ENCODE measurements at places on chromosomes 2 and 18.

DNA sequence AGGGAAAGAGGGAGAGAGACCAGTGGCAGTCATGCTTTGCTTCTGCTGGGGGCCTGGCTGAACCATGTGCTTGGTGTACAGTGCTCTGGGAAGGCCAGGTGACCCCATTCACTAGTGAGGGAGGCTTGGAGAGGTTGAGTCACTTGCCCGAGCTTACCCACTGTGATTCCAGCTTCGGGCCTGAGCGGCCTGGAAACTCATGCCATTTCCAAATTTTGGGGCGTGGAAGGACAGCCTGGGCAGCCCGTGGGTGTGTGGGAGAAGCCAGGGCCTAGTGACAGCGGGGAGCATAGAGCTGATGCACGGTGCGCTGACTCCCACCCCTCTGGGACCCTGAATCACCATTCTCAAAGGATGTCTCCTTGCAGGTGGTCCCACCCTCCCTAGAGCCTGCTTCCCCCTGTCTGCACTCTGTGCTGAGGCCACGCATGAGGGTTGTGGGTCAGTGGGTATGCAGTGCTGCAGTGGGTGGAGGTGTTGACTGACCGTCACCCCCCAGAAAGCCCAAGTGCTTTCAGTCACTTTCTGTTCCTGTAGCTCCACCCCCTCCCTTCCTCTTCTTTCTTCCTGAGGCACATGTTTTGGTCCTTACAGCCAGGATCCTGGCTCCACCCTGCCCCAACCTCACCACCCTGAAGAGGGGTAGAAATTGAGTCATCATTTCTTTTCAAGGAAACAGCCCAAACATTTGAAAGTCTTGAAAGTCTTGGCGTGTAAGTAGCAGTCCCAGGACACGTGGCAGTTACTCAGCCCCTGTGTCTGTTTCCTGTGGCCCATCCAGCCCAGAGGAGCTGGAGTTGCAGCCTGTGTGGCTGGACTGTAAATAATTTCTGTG, 69.3 kb upstream of the MCFD2 start:
- DNase-seq = no peak

DNA sequence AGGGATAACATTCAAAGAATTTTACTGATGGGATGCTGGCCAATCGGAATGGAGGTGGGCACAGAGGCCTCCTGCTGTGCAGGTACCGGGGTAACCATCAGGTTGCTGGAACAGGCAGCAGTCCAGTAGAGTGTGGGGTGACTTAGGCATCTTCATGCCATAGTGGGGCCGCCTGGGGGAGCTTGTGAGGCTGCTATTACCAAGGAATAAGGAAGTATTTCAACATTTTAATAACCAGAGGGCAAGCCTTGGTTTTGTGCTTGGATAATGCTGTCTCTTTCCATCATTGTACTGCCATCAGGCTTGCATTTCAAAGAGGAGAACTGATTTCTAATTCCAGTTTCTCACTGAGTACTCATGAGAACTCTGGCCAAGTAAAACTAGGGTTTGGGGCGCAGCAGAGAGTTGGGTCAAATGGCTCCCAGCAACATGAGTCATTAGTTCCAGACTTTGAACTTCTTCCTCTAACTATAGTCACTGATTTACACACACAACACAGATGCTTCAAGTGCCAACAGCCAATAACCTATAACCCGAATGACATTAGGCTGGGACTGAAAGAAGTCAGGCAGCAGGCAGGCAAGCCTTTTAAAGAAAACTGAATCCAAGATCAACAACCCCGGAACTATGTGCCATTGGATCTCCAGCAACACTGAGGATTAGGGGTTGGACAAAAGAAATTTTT, 56.1 kb upstream of the FHL2 start:
- DNase-seq = peak; percentile 33

DNA sequence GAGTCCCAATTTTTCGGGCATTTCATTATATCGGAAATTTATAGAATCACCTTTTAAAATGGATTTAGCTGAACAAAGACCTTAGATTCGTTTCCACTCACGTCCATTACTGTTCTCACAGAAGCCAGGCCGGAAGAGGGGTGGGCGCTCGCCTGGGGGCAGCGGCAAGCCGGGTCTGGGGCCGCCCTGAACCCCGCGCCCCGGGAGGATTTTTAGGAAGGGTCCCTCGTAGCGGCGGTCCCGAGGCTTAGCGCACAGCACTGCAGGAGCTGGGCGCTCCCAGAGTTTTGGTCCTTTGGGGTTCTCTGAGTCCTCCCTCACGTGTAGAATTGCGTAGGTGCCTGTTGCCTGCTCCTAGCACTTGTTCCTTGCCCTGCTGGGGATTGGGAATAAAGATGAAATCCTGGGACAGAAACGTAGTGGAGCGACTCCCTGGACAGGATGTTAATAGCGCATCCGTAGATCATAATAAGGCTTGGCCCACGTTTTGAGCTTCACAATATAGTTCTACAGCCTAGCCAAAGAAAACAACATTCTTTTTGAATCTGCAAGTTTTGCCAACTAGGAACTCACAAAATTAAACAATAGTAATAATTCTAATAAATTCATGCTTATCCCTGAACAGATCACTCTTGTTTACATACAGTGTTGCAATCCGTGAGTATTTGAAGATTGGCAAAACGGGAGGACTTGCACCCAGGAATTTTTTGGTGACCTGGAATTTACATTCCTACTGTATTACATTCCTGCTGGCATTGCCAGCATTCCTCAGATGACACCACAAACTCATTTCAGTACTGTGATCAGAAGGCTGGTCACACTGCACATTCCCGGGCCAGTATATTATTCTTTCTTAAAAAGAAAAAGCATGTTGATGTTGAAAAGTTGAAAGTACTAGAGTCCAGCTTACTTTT, 875 bp downstream of the C18orf63 start:
- no peak for DNase-seq

DNA sequence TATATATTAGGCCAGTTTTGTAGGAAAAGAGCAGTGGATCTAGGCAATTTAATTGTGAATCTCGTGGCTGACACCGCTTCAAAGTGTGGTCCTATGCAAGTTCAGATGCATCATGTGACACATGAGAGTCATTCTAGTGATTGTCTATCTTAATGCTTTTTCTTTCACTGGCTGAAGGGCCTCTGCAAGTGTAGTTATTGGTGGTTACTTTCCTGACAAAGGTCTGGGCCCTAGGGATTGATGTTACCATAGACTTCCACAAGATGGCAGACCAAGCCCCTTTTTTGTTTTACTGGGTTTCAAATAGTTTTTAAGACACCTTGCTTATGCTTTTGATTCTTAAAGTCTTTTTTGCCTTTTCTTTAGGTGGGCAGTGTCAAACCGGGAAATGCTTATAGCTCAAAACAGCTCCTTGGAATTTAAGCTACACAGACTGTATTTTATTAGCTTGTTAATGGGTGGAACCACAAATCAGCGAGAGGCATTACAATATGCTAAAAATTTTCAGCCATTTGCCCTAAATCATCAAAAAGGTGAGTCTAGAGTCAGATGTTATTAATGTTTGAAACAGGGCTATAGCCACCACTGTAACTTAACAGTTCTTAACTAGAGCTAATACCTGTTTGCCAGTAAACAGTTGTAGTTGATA, 25.9 kb downstream of the CD8A start:
- peak; percentile 15 for DNase-seq

DNA sequence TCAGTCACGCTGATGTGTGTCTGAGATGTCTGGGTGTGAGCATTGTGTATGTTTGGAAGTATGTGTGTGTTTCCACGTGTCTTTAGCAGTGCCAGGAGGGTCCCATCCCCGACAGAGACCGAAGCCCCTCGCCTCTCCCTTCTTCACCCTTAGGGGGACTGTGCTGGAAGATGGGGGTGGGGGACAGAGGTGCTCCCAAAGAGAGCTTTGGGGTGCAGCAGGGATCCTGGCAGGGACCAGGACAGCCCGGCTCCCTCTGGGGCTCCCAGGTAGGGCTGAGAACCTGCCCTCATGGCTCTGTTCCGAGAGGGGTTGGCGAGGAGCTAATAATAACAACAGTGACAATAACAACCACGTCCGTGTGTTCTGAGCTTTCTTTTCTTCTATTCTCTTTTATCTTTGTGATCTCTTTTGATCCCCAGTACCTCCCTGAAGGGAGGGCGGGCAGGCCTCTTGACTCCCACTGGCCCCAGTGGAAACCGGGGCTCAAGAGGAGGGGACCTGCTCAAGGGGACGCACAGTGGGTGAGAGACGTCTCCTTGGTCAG, 57.6 kb downstream of the SMAD7 start:
- DNase-seq = no peak

GRCh38 chr18:55853268-55853667, 265.3 kb upstream of the TCF4 start:
- DNase-seq = no peak

DNA sequence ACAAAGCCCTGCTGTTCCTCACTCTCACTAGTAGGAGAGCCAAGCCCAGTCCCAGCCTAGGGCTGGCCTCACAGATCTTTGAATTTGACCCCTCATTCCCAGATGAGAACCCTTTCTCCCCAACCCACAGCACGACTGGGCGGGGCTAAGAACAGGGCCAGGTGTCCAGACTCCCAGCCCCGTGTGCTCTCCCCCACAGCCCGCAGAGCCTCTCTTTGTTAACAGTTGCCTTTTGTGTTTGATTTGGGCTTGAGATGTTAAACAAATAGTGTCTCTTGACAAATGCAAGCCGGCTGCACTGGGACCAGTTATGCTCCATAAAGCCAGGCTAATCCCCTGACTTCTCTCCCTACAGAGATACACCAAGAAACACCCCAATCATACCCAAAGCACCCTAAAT, 4.7 kb upstream of the KCNK3 start:
- no peak for DNase-seq

- no peak for DNase-seq
These were observed 361.8 kb downstream of the RND3 start for GRCh38 chr2:150125708-150126107.

- no peak for DNase-seq
These were observed 21.6 kb downstream of the AQP12A start for GRCh38 chr2:240713071-240713927.

GRCh38 chr2:96145036-96145847, at the start of gene DUSP2:
Gene DUSP2, minus strand, starts transcription at chr2:96145440. Its CDS starts 86 bp downstream, at chr2:96145354.
- peak; percentile 92 for DNase-seq

- DNase-seq = peak; percentile 29
These were observed 130.4 kb upstream of the NDUFV2 start for GRCh38 chr18:8972116-8972515.

GRCh38 chr2:37766106-37766505, 94.7 kb upstream of the CDC42EP3 start:
- no peak for DNase-seq

DNA sequence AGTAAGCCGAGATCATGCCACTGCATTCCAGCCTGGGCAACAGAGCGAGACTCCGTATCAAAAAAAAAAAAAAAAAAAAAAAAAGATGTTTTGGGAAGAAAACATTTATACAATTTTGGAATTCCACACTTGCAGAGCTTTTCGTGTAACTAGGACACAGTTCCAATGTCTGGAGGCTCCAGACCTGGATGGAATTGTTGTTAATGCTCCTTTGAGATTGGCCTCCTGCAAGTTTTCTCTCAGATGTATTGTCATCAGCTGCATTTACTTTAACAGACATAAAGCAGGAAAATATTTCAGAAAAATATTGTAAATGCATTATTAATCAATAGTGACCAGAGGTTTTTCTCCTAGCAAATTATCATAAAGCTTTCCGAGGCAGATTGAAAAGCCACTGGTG, 124.1 kb downstream of the RBM43 start:
- DNase-seq = no peak

DNA sequence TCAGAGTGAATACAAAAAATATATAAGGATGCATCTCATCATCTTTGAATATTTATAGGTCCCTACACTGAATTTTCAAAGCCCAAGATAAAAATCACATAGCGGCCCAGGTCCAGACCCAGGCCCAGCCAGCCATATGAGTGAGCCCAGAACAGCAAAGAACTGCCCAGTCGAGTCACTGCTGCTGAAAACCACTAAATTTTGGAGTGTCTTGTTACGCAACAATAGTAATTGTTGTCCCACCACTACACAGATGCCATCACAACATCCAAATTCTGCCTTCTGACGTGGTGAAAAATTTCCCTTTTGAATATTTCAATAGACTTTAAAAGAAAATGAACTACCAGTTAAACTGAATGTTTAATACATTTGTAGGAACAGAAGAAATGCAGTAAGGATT, 5.7 kb downstream of the C18orf32 start:
- DNase-seq = no peak

DNA sequence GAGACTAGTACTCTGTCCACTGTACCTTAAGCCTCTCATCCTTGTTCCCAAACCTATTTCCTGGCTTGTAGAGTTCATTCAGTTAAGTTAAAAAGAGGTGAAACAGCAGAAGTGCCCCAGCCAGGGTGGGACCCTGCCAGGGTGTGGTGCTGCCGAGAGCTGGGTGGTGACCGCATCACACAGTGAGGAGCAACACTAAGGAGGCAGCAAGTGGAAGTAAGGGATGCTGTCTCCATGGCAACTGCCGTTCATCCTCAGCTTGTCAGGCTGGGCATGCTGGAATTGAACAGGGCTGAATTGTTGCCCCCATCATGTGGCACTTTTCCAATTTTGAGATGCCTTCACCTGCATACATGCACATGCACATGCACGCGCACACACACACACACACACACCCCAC, 77.0 kb downstream of the VSNL1 start:
- DNase-seq = no peak

GRCh38 chr2:104420953-104421352, 433.0 kb upstream of the POU3F3 start:
- DNase-seq = no peak

GRCh38 chr18:30455741-30456140, 586.8 kb downstream of the DSC3 start:
- DNase-seq = no peak

- peak; percentile 11 for DNase-seq
These were observed 124.3 kb upstream of the CYP26B1 start for GRCh38 chr2:72271766-72272641.

DNA sequence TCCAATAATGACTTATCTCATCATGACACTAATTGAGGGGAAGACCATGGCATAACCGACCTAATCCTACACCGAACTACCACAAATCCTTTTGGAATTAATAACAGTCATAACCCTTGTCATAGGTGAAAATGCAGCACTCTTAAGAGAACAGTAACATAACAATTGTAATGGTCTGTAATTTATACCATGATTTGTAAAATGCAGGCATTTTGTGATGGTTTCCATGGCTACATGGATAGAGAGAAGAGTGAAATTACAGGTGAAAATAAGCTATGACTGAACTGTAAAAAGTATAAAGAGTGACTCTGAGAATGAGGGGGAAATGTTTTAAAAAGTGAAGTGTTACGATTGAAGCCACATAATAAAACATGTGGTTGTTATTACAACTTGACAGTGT, 494.1 kb upstream of the SLC39A10 start:
- DNase-seq = no peak

- no peak for DNase-seq
These were observed 254.3 kb downstream of the RBM43 start for GRCh38 chr2:151007365-151007764.

Data from WERI-Rb-1 (cell line).